Stimulated activated effector memory CD8-positive, alpha-beta T cell treated with anti-CD3 and anti-CD28 coated beads, Interleukin-12 subunit alpha, Interleukin-12 subunit beta, amount 100 ng/mL, for 72 hours (primary cell): ENCODE measurements at places on chromosomes 3 and 15.

DNA sequence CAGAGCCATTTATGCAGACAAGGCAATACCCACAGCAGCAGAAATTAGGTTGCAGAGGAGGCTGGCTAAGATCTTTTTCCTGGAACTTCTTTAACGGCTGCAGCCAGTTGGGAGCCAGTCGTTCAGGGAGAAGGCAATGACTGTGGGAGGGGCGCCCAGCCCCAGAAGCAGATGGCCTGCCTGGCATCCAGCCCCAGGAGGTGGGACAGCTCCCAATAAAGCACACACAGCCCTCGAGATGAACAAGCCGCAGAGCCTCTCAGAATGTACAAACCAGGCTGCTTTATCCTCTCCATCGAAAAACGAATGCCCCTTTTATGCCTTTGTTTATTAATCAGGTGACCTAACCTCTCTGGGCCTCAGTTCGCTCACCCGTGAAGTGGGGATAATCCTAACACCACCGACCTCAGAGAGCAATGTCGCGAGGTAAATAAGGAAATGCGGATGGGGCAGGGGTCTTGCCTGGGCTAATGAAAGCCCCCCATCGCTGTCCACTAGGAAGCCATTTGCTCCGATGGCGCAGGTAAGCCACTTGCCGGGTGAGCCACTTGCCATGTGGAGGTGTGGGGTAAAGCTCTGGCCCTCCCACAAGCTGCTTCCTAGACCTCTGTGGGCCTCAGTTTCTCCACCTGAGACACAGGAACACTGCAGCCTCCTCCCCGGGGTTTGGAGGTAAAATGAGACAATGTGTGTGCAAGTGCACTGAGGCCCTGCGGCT is 35.8 kb downstream of the MGLL start:
- no peak for DNase-seq

DNA sequence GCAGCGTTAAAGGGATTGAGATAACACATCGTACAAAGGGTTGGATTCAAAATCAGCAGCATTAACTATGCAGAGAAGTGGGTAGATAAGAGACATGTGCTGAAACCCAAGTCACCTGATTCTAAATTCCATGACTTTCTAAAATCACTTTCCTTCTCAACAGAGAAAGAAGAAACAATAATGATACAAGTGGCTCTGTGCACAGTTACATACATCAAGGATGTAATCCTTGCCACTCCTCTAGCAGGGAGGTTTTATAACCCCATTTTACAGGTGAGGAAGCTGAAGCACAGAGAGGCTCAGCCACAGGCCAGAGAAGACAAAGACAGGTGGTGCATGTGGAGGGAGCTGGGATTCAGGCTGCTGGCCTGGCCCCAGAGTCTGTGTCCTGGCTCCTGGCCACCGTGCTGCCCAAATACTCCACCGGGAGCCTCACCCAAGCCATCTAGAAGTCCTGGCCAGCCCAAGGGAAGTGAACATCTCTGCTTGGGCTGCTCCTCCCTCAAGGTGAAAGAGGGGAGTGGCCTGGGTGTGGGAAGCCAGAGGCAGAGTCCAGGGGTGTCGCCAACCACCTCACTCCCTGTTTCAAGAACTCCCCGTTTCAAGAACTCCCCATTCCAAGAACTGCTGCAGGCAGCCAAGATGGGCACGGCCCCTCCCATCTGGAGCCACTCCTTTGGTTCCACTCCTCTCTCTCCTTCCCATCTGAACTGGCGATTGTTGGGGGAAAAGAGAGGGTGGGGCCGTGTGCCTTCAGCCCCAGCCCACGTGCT is 147.1 kb downstream of the NUP210 start:
- no peak for DNase-seq

- DNase-seq: no peak
Measured at GRCh38 chr3:85427467-85427866, 468.7 kb downstream of the CADM2 start.

DNA sequence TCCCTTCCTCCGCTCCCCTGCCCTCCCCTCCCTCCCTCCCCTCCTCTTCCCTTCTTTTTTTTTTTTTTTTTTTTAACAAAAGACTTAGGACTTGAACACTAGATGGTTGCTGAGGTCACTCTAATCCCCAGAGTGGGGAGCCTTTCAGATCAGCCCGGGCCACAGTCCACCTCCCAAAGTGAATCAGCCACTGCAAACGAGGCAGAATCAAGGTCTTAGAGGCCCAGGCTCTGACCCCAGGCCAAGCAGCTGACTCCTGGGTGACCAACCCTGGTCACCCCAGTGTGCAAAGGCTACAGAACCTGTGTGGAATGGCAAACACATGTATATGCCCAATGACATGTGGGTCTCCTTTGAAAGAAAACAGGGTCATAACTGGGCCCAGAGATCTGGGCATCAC is 18.3 kb upstream of the EHD4 start:
- no peak for DNase-seq

DNA sequence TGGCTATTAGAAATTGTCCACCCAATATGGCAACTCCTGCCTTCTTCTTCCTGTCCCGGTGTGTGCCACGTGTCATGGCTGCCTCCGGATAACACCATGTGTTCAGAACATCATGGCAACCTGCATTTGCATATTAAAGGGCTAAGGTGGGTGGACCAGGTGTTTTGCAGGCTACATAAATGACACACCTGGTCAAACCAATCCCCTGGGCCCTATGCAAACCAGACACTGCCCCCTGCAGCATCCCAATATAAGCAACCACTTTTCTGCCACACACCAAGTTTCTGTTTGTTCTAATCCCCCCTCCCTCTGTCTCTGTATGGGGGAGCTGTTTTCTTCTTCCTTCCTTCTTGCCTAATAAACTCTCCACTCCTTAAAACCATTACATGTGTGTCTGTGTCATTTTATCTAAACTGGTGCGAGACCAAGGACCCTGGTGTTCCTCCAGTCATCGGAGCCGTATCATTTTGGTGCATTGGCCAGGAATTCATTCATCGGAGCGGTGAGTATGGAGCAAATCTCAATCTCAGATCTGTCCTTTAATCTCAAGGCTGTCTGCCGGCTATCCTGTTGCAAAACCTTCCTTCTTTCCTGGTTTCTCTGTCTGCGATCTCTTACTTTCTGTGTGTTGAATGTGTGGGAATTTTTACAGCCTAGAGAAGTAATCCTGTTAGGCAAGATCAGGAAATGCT is 44.5 kb downstream of the NCEH1 start:
- DNase-seq: no peak

GRCh38 chr3:12456441-12456840 is 27.8 kb upstream of the TSEN2 start:
- no peak for DNase-seq

DNA sequence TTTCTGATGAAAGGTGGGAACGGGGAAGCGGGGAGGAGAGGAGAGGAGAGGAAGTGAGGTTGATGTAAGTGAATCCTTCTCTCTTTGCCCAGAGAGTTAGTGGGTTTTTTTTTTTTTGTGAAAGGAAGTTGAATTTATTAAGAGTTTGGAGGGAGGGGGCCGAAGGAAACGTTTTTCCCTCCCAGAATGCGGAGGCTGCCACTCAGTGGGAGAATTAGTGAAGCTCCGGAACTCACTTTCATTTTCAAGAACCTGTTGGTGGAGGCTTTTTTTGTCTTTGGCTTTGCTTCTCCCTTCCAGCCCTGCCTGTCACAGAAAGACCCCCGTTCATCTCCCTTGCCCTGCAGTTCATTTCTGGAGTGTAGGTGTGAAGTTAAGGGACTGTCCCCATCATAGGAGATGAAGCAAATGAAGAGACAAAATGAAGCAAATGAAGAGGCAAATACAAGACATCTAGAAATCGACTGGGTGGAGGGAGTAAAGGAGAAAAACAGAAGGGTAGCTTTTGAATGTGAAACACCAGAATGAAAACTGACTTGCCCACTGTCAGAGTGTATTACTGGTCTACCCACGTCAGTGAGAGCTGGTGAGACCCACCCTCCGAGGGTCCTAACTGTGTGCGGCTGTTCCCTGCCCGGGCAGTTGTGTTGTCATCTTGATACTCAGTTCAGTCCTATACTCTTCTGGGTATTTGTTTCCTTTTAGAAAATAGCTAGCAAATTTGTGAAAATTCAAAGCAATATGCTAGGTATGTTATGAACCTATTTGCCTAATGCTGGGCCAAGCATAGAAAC is 91.5 kb downstream of the ITPR1 start:
- DNase-seq: no peak
